Keratinocyte (primary cell): ENCODE measurements at places on chromosomes 1 and 21. TPM values are rescaled to one million over a fixed set of nuclear protein-coding genes. Genes with fewer than 3 reads are reported as not detected.

The CELA3A gene
- not detected in 3 replicates for polyA plus RNA-seq

The SPATA1 gene
- polyA plus RNA-seq = 0.21 to 0.45 TPM (median 0.25 TPM) in 3 replicates

The TMEM82 gene
- polyA plus RNA-seq = not detected in 3 replicates

The WDR64 gene
- polyA plus RNA-seq = not detected in 3 replicates

The AHCTF1 gene
- 16.5 to 22.2 TPM (median 16.8 TPM) in 3 replicates for polyA plus RNA-seq

The FCRL6 gene
- not detected in 3 replicates for polyA plus RNA-seq

The MTX1 gene
- polyA plus RNA-seq = 43.4 to 69.9 TPM (median 59.5 TPM) in 3 replicates

The CACNA1S gene
- polyA plus RNA-seq = not detected in 3 replicates

The DNASE2B gene
- polyA plus RNA-seq = not detected in 3 replicates

The RGS8 gene
- polyA plus RNA-seq = not detected in 3 replicates

The CBR3 gene
- polyA plus RNA-seq = 0.70 to 1.8 TPM (median 1.3 TPM) in 3 replicates

The GSTM1 gene
- polyA plus RNA-seq = 11.2 to 18.2 TPM (median 13.5 TPM) in 3 replicates

The KRTAP8-1 gene
- polyA plus RNA-seq = not detected in 3 replicates

The TMED5 gene
- polyA plus RNA-seq = 34.5 to 55.4 TPM (median 35.2 TPM) in 3 replicates

The OLFML3 gene
- polyA plus RNA-seq = 2.3 to 4.4 TPM (median 2.8 TPM) in 3 replicates

The FASLG gene
- 0.03 to 0.04 TPM in 2 of 3 replicates, not detected in the other for polyA plus RNA-seq
